ENCODE measurements at places on chromosomes 7 and 10. TPM values are rescaled to one million over a fixed set of nuclear protein-coding genes. Genes with fewer than 3 reads are reported as not detected.

WNT2 gene
- total RNA-seq, result not detected

GRCh38 chr7:55246171-55246570 lies 119.0 kb upstream of the LANCL2 start:
- DNase-seq, result no peak

DNA sequence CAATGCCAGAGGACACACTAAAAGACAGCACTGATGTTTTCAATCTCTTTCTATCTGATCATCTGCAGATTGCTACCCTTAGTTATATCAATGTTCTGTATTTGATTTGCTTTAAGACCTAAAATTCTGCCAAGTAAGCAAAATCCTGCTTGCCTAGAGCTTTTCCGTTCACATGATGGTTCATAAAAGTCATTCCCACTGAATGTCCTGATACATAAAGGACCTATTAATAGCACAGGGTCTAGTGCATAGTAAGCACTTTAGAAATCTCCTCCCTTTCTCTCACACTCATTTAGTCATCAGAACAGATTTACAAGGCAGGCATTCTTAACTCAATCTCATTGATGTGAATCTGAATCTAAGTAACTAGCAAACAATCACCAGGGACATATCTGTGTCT lies 68.8 kb downstream of the PCGF5 start:
- DNase-seq, result no peak

ASAH2 gene
- total RNA-seq, result 5.9 TPM

- DNase-seq, result no peak
These were observed 149.4 kb downstream of the LYZL1 start for GRCh38 chr10:29438271-29438670.

- DNase-seq, result no peak
These were observed 201.9 kb upstream of the SHH start for GRCh38 chr7:156014201-156014600.

GRCh38 chr10:75107756-75108683 lies 3.4 kb upstream of the SAMD8 start:
- no peak for DNase-seq

DNA sequence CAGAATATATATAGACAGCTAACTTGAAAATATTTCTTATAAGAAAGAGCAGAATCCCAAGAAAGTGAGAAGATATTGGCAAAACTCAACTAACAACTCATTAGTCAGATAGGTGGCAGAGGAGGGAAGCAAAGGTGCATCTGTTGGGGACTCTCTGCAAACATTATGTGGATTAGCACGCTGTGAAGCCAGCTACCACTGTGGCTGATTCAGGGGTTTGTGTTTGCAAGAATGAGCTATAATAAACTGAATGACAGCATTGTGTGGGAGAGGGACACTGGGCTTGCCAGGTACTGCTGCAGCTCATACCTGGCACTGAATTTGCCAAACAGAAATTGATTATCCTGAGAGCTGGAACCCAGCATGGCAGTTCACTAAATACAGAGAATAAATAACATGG lies 170.3 kb upstream of the MINDY3 start:
- DNase-seq, result no peak

KNDC1 gene
- total RNA-seq, result not detected

DNA sequence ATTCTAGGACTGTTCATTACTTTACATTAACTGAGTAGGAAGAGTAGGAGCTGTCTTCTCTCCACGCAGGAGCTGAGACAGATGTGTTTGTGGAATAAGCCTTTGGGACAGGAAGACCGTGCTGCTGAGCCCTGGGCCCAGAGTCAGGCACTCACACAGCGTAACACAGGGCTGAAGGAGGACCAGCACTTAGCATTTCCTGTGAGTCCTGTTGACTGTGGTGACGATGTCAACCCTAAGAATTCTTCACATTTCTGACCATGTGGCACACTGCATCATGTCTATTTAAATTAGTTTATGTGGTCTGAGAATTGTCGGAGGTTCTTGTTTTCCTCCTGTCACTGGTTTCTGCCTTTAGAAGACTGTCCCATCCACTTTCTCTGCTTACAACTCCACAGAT lies 117.2 kb downstream of the PIP4K2A start:
- DNase-seq, result no peak

GRCh38 chr7:36881233-36881874 lies 157.1 kb upstream of the AOAH start:
- DNase-seq, result no peak

All from activated naive CD8-positive, alpha-beta T cell treated with anti-CD3 and anti-CD28 coated beads for 36 hours (primary cell).